ENCODE measurements at places on chromosomes 1 and 21. TPM values are rescaled to one million over a fixed set of nuclear protein-coding genes. Genes with fewer than 3 reads are reported as not detected.

HSPG2 gene
- total RNA-seq, result 15.8 TPM

- peak; percentile 38 for DNase-seq
Observed at GRCh38 chr1:197984289-197984688, 67.1 kb downstream of the LHX9 start.

DNA sequence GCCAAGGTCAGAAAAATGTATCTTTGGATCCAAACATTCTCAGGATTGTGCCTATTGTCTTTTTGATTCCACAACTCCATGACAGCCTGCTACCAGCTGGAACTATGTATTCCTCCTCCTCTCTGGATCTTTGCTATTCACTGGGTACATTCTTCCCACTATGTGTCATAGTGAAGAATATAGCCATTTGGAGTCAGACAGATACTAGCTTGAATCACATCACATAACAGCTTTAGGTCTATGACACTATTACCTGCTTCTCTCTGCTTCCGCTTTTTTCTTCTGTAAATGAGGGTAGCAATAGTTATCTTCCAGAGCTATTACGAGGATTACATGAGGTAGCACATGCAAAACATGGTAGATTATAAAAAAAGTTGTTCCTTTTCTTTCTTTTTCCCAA lies 5.4 kb upstream of the EXO1 start:
- peak; percentile 81 for DNase-seq

- DNase-seq, result no peak
Observed at GRCh38 chr1:114082304-114082630, 71.4 kb downstream of the SYT6 start.

OVAAL gene
- not detected for total RNA-seq

DNA sequence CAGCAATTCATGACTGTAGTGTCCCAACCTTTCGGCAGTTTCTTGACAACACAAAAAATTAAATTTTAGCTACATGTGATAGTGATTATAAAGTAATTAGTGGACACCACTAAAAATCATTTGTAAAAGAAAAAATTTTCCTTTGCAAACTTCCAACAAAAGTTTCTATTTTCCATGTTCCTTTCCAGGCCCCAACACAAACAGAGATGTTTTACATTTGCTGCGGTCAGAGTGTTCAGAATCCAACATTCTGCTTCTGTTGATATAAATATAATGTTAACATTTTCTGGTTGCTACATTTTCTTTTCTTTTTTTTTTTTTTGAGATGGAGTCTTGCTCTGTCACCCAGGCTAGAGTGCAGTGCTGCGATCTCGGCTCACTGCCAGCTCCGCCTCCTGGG lies 54.9 kb upstream of the WLS start:
- DNase-seq, result no peak

GRCh38 chr1:148334339-148335130 lies 148.6 kb downstream of the PPIAL4G start:
- DNase-seq, result peak; percentile 81

- no peak for DNase-seq
Observed at GRCh38 chr1:154352245-154352580, 26.9 kb downstream of the ATP8B2 start.

GRCh38 chr1:207335695-207336363 lies 14.4 kb downstream of the CD55 start:
- DNase-seq, result no peak

DNA sequence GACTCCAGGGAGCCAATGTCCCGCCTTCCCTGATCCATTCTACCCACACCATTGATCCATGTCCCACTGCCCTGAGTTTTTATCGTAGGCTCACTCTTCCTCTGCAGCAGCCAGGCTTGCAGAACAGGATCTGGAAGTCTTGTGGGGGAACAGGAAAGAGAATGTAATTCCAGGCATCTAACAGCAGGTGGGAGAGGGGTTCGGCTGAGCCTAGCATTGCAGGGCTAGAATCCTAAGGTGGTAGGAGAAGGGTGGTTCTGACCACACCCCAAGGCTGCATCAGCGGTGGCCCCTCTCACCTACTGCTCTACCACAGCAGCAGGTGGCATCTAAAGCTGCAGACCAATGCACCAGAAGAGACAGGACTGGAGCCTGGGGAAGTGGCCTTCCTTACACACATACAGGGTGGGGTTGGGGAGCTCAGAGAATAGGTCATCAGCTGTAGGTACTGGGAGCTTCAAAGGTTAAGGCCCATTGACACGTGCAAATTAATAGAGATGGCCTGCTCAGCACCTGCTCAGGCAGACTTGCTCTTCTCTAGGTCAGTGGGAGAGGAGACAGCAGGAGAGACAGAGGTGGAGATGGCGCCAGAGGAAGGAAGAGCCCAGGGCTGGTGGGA lies 20.5 kb downstream of the KNCN start:
- no peak for DNase-seq

HCN3 gene
- 0.36 TPM for total RNA-seq

DNA sequence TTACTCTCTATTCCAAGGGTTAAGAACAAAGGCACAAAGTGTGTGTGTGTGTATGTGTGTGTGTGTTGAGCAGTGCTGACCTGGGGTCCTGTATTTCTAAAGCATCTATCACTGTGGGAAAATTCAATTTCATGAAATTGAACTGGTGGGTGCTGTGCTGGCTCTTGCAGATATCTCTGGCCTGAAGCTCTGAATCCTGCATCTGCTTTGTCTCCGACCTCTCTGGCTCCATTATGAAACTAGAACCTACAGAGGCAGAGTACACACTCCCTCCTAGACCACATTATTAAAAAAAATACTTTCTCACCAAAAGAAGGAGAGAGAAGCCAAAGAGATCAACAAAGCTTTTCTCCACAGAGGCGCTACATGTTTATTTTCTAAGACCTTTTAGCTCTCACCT lies 88.4 kb upstream of the PDE4B start:
- DNase-seq, result no peak

GJA8 gene
- total RNA-seq, result not detected

DNA sequence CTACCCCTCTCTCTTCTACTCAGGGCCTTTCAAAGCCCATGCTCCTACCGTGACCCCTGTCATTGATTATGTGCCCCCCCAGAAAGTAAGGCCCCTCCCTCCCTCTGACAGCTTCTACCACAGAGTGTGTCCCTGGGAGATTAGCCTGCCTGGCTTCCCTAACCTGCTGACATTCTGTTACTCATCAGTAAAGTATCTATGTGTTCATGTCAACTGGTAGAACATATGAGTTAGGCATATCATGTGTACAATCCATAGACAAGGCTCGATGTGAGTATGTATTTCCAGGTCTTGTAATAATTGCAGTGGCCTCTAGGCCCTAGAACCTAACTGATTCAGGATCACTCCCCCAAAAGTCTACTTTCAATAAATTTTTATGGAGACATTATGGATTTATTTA lies 120.0 kb downstream of the GIPC2 start:
- peak; percentile 12 for DNase-seq

ACKR1 gene
- not detected for total RNA-seq

GRCh38 chr21:45767071-45768006 lies 123.8 kb downstream of the PCBP3 start:
- DNase-seq, result peak; percentile 51

GRCh38 chr1:183926983-183927382 lies 110.5 kb downstream of the COLGALT2 start:
- DNase-seq, result peak; percentile 75

GRCh38 chr1:215260711-215261110 lies 178.2 kb downstream of the KCNK2 start:
- no peak for DNase-seq

DNA sequence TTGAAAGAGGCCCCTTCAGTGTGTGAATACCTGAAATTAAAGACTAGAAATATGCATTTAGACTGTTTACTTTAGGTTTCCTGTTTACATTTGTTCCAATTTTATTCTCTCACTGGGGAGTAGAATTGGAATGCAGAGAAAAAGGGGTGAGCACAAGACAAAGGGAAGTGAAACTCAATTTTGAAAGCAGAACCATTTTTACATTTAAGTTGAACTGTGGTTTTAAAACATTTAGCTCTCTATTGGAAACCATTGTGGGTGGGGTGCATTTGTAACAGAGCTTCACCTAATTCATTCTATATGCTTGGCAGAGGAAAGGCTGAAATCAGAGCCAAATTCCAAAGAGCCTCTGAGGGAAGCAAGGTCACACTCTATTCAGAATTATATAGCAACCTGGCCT lies 235.3 kb upstream of the C1orf105 start:
- DNase-seq, result peak; percentile 34

CCDC185 gene
- total RNA-seq, result not detected

DNA sequence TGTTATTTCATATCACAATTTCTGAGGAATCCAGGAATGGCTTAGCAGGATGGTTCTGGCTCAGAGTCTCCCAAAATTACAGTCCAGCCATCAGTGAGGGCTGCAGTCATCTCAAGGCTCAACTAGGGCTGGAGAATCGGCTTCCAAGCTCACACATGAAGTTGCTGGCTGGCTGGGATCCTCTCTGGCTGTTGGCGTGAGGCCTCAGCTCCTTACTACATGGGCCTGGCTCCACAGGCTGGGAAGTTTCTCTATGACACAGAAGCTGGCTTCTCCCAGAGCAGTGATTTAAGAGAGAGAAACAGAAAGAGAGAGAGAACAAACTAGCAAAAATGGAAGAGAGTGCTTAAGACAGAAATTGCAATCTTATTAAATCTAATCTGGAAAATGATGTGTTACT lies 38.8 kb upstream of the RGS8 start:
- DNase-seq, result no peak

RBM11 gene
- 0.18 TPM for total RNA-seq

MAB21L3 gene
- not detected for total RNA-seq

DNA sequence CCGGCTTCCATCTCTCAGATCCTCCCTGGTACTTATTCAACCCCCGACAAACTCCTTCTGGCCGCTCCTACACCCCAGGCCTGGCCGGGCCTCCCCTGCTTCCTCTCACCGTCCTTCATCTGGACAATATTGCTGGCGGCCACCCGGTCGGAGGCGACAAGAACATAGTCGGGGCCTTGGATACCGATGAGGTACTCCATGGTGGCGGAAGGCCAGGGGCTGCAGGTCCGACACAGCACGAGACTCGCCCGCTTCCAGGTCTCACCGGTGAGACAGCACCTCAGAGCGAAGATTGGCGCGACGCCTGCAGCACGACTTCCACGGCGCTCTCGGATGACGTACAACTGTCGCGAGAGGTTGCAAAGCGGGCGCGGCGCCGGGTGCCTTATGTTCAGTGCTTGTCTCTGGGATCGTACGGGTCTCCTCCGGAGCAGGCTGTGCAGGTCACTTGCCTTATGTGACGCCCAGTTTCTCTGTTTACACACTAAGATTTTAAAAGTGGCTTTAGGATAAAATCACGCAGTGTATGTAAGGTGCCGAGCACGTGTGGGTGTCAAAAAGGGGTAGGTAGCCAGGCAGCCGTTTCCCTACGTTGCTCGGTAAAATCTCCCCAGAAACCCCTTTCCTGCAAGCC lies at the start of gene PSMB2:
TSS of gene PSMB2 (minus strand) at position 294 of the 634 bp plus-strand sequence. CDS start at position 200, 94 bp downstream.
- peak; percentile 94 for DNase-seq

DNA sequence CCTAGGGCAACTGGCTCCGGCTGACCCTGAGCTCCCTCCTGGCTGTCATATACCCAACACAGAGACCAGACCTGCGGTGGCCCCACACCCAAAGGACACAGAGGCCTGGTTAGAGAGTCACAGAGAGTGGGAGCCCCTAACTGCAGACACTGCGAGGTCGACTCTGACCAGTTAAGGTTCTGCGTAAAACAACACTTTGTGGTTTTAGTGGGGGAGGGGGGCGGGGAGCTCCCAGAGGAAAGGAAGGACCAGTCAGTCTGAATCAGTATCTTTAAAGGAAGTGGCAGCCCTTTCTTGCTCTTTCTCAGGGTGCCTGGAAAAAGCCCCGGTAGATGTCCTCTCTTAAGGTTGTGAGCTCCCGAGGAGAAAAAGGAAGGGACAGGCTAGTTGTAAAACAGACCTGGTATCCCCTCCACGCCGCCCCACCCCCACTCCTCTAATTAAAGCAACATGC lies 2.4 kb downstream of the SSBP3 start:
- DNase-seq, result peak; percentile 84

GRCh38 chr1:114719424-114719787 lies 2.8 kb upstream of the NRAS start:
- no peak for DNase-seq

GRCh38 chr1:48062353-48062752 lies 65.2 kb upstream of the TRABD2B start:
- DNase-seq, result no peak

- peak; percentile 85 for DNase-seq
Observed at GRCh38 chr1:16677552-16678431, 11.0 kb upstream of the RNU1-3 start.

DNA sequence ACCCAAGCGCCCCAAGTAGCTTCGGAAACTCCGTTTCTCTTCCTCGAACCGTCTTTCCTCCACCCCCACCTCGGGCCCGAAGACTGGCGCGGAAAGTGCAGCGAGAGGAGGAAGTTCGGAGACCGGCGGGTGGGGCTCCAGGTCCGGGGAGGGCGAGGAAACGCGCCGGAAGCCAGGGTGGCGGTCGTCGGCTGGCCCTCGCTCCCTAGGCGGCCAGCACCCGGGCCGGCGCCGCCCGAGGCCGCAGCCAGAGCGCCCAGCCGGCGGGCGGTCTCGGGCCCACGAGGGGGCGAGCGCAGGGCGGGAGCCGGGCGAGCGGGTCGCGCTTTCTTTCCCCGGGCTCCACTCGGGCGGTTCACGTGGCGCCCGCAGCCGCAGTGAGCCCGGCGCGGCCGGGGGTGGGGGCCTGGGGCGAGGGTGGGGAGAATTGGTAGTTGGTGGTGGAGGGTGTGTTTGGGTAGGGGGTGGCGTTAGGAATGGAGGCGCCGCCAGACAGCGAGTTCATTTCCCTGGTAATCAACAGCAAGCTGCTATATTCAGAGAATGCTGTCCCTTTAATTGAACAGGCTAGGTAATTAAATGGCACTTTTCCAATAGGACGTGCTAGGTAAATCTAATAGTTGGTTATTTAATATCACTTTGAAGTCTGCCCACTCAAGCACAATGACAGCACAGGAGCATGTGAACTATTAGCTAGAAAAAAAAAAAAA lies 6.7 kb downstream of the LMO4 start:
- peak; percentile 35 for DNase-seq

DNA sequence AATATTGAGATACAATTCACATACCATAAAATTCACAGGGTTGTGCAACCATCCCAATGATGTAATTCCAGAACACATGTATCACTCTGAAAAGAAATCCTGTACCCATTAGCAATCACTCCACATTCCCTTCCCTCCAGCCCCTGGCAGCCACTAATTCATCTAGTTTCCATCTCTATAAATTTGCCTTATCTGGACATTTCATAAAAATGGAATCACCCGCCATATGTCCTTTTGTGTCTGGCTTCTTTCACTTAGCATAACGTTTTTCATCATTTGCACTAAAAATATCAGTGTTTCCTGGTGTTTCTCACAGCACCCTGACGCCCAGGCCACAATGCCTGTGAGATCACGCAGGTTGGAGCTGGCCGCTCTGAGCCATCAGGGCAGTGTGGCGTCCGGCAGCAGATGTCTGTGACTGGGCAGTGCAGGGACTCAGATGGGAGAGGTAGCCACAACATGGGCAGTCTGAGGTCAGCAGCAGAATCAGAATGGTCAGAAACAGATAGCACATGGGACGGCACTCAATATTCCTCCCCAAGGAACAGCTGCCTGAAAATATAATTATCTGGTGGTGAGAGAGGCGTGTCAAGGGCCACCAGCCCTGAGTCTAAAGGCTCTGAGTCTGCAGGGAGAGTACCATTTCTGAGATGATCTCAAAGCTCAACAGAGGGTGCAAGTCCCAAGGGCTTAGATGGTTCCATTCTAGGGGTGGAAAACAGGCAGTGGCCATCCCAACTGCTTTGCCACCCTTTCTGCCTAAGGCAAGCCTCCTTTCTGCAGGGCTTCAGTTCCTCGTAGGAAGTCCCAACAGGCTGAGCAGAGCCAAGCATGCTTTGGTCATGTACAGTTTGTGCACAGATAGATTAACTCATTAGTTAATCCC lies 129.4 kb upstream of the EDN2 start:
- DNase-seq, result peak; percentile 86

- DNase-seq, result no peak
Observed at GRCh38 chr1:156848461-156849150, 10.3 kb downstream of the INSRR start.

GRCh38 chr1:18413541-18414305 lies 67.0 kb upstream of the KLHDC7A start:
- no peak for DNase-seq

BLACAT1 gene
- total RNA-seq, result under 0.01 TPM

Data from IMR-90 (cell line).